ENCODE measurements at places on chromosomes 2 and 18.

GRCh38 chr2:14011190-14011589, 621.3 kb upstream of the LRATD1 start:
- no peak for DNase-seq

- no peak for DNase-seq
Observed at GRCh38 chr2:189305291-189305943, 125.9 kb upstream of the COL5A2 start.

- DNase-seq = no peak
Observed at GRCh38 chr18:9437021-9437437, 38.3 kb upstream of the RALBP1 start.

GRCh38 chr2:74772046-74772445, 61.9 kb upstream of the HK2 start:
- DNase-seq = no peak

DNA sequence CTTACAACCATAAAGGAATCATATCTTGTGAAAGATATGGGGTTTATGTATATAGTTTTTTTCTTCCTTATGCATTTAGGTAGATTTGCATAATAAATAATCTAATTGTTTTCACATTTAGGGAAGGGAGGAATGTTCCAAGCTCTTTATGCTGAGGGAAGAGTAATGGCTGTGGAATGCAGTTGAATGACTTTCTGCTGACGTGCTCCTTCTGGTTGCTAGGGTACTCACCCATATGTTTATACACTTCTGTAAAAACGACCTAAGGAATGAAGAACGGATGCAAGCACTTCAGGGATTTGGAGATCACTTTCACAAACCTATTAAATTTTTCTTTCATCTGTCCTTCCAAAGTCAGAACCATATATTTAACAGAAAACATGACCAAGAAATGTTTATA, 29.2 kb upstream of the PPP4R1 start:
- peak; percentile 67 for DNase-seq

GRCh38 chr2:98634406-98635092, 26.2 kb downstream of the UNC50 start:
- peak; percentile 11 for DNase-seq

- DNase-seq = no peak
Observed at GRCh38 chr2:159555651-159556392, 60.5 kb downstream of the BAZ2B start.

DNA sequence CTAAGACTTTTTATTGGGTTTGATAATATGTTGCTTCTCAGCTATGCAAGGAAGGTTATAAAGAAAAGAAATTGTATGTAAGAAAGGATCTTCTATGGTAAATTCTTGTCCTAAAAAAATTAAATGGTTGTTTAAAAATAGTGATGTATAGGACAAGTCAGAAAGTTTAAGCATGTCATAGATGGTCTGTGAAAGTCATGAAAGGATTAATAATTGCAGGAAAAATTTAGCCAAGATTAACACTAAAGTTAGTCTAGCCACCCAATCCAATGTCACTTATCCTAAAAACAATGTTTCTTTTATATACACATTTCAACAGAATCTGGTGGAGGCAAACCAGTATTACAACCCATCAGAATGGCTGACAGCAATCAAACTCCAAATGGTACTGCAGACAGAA, 1046.7 kb upstream of the SLC39A10 start:
- no peak for DNase-seq
